ENCODE measurements at places on chromosomes 7 and 10.

DNA sequence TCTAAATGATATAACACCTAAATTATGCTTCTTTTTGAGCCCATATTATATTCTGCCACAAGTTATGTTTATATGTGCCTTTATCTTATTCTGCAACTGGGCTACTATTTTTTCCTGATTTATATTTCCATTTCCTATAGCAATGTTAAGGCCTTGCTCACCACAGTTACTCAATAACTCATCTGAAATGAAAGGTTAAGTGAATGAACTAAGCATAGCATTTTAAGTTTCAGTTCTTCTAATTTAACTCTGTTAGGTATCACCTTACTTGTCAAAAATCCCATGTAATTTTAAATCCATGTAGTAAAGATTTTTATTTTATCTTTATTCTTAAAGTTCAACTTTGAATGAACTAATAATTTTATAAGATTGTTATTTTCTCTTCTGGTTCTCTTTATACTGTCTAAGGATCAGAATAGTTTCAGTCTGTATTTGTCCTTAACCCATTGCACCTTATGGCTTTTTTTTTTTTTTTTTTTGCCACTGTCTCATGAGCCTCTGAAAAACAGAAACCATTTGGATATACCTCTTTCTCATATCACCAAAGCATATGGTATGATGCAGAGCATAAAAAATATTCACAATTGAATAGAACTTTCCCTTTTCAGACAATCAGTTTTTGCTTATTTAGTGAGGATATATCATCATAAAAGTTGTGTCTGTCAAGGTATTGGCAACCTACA lies 301.8 kb upstream of the ZWINT start:
- DNase-seq = no peak
- H3K4me1 ChIP-seq = no peaks in the 10 kb centered on the region
- H3K27ac ChIP-seq = no peak overlapping the region
- no peaks in the 10 kb centered on the region for H3K36me3 ChIP-seq
- no peak overlapping the region for H3K4me3 ChIP-seq

GRCh38 chr7:121442845-121443244 lies 46.7 kb upstream of the FAM3C start:
- H3K27ac ChIP-seq = no peak overlapping the region
- no peak for DNase-seq
- H3K27me3 ChIP-seq = no peaks in the 10 kb centered on the region
- H3K4me3 ChIP-seq = no peak overlapping the region

- no peak overlapping the region for H3K4me3 ChIP-seq
- no peak overlapping the region for H3K27ac ChIP-seq
- no peaks in the 10 kb centered on the region for H3K4me1 ChIP-seq
- no peaks in the 10 kb centered on the region for H3K27me3 ChIP-seq
Observed at GRCh38 chr10:68550747-68551411, 9.3 kb upstream of the TET1 start.

DNA sequence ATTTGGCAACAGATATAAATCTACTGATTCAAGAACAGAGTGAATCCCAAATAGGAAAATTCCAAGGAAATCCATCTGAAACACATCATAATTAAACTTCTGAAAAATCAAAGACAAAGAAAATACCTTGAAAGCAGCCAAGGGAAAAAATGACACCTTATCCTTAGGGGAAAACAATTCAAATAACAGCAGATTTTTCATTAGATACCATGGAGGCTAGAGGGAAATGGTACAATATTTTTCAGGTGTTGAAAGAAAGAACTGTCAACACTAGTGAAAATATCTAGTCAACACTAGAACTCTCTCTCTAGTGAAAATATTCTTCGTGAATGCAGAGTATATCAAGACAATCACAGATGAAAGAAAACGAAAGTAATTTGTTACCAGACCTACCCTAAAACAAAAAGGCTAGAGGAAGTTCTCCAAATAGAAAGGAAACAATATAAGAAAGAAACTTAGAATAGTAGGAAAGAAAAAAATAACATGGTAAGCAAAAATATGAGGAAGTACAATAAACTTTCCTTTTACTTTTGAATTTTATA lies 5.7 kb upstream of the FAM241B start:
- peaks cover 3% of the 10 kb centered on the region for H3K27me3 ChIP-seq
- no peak for DNase-seq

- H3K27me3 ChIP-seq = no peaks in the 10 kb centered on the region
- no peaks in the 10 kb centered on the region for H3K36me3 ChIP-seq
- no peaks in the 10 kb centered on the region for H3K4me1 ChIP-seq
Observed at GRCh38 chr7:105130580-105130979, 116.6 kb downstream of the KMT2E start.

DNA sequence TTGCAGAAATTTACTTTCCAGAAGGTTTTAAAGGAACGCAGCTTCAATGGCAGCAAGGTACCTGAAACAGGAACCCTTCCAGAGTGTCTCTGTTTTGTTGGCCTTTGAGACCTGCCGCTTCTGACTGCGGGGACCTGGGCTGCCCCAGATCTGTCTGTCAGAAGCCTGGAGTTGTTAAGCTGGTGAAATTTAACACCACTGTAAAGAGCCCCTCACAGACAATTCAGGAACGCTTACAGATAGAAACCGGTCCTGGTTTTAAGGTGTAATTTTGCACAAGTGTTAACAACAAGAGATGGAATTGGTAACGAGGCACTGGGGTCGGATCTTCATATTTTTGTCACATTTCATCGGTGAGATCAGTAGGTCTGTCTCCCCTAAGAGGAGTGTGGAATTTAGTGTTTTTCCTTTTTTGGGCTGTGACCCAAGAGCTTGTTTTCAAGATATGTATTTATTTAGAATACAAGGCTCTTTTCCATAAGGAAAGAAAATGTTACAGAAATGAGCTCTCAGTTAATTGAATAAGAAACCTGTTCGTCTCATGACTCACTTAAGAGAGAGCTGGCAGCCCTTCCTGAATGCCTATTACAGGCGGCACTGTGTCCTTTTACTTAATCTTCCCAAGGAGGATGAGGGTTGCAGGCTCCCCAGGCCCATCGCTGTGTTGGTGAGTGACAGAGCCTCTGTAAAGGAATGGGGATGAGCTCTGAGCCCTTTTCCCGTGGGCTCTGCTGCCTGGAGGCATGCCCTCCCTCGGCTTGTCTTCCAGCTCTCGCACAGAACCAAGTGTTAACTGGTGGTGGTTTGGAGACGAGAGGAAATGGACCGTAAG lies 168.7 kb downstream of the CUX1 start:
- H3K4me3 ChIP-seq = no peak overlapping the region
- peaks cover 7% of the 10 kb centered on the region for H3K4me1 ChIP-seq
- no peak overlapping the region for H3K27ac ChIP-seq
- H3K36me3 ChIP-seq = no peaks in the 10 kb centered on the region

DNA sequence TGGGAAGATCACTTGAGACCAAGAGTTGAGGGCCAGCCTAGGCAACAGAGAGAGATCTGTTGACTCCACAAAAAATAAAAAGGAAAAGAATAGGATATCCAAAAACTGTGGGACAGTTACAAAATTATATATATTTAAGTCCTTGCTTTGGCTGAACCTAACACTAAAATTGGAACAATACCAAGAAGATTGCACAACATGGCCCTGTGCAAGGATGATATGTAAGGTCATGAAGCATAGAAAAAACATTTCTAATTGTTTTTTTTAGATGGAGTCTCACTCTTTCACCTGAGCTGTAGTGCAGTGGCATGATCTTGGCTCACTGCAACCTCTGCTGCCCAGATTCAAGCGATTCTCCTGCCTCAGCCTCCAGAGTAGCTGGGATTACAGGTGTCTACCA lies 139.0 kb downstream of the TPST1 start:
- no peak for DNase-seq
- H3K4me1 ChIP-seq = no peaks in the 10 kb centered on the region
- no peak overlapping the region for H3K4me3 ChIP-seq
- H3K27ac ChIP-seq = no peak overlapping the region

GRCh38 chr10:117892681-117893220 lies 154.0 kb downstream of the RAB11FIP2 start:
- H3K4me1 ChIP-seq = no peaks in the 10 kb centered on the region
- H3K27me3 ChIP-seq = no peaks in the 10 kb centered on the region
- H3K4me3 ChIP-seq = no peak overlapping the region
- no peaks in the 10 kb centered on the region for H3K36me3 ChIP-seq

DNA sequence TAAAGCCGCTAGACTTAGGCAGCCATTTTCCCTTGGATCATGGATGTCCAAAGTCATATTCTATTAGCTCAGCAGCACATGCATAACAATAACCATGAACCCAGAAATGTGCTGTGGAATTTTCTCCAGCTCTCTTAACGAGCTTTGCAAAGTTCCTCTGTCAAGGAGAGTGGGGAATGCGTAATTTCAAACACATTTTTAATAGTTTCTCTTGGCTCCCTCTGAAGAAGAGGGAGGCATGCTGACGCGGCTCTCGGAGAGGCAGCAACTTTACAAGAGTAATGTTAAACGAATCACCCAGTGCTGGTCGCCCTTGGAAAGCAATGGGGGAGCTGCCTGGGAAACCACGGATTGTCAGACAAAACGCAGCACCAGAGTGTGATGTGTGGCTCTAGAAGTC lies 114.8 kb downstream of the RAB18 start:
- peaks cover 4% of the 10 kb centered on the region for H3K27me3 ChIP-seq
- peaks cover 4% of the 10 kb centered on the region for H3K4me1 ChIP-seq
- H3K4me3 ChIP-seq = no peak overlapping the region
- no peak overlapping the region for H3K27ac ChIP-seq
- no peaks in the 10 kb centered on the region for H3K36me3 ChIP-seq

DNA sequence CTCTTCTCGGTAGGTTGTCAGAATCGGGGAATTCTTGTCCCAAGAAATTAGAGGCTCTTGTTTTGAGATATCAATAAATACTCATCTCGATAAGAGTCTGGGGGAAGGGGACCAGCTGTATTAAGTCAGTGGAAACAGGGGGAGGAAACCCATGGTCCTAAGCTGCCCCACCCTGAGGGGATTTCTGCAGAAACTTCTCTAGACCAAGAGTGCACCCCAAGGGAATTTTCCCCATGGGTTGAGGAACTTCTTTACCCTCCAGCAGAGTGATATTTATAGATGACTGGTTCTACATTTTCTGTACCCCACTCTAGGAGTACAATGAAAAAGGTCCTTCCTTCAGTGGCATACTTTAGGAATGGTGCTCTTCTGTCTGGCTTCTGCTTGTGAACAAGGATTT lies 627.2 kb downstream of the KCNMA1 start:
- no peak for DNase-seq
- H3K4me3 ChIP-seq = no peak overlapping the region
- H3K36me3 ChIP-seq = no peaks in the 10 kb centered on the region
- no peaks in the 10 kb centered on the region for H3K27me3 ChIP-seq
- H3K27ac ChIP-seq = no peak overlapping the region

GRCh38 chr10:113450046-113450804 lies 102.6 kb upstream of the HABP2 start:
- H3K4me3 ChIP-seq = no peak overlapping the region
- DNase-seq = no peak
- no peak overlapping the region for H3K27ac ChIP-seq
- H3K36me3 ChIP-seq = no peaks in the 10 kb centered on the region
